ENCODE measurements at places on chromosomes 1 and 21.
A peak's percentile ranks its signal among the peaks of the same experiment; 100 is the strongest.

GRCh38 chr1:203557390-203557789, 63.4 kb downstream of the OPTC start:
- peak; percentile 61 for DNase-seq

GRCh38 chr1:235941876-235942624, 75.3 kb upstream of the LYST start:
- DNase-seq = no peak

GRCh38 chr1:19411612-19412011, 73.7 kb downstream of the CAPZB start:
- no peak for DNase-seq

- no peak for DNase-seq
Observed at GRCh38 chr1:196678510-196678884, 26.7 kb downstream of the CFH start.

DNA sequence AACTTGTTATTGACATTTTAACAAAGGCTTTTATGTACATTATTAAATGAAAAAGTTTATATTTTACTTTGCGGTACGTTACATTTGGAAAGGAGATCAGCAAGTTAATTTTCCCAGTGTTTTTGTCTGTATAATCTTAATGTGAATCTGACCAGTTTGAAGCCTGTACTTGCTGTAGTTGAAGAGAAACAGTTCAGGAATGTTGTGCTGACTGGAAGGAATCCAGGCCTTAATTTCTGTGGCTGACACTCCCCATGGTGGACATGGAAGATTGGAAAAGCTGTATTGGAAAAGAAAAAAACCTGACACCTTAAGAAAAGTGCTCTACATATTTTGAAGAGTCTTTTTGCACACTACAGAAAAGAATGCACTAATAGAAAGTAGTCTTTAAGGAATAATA, 15.5 kb downstream of the LEPR start:
- DNase-seq = no peak

GRCh38 chr1:244339073-244339692, 112.5 kb downstream of the ADSS2 start:
- no peak for DNase-seq

DNA sequence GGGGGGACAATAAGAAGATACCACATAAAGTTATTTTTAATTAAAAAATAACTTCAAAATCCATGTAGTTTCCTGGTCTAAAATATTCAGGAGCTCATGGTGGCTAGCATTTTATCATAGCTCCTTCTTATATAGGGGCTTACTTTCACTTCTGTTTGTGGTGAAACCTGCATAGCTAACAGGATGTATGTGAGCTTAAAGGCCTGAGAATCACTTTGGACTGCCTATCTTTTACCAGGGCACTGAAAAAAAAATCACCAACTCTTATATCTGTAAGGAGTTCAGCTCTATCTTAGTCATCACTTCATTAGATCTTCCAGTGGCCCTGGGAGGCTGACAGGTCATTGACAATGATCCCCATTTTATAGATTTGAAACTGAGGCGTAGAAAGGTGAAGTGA, 21.3 kb downstream of the UROD start:
- no peak for DNase-seq

- no peak for DNase-seq
Observed at GRCh38 chr1:87278825-87279535, 49.7 kb upstream of the LMO4 start.

DNA sequence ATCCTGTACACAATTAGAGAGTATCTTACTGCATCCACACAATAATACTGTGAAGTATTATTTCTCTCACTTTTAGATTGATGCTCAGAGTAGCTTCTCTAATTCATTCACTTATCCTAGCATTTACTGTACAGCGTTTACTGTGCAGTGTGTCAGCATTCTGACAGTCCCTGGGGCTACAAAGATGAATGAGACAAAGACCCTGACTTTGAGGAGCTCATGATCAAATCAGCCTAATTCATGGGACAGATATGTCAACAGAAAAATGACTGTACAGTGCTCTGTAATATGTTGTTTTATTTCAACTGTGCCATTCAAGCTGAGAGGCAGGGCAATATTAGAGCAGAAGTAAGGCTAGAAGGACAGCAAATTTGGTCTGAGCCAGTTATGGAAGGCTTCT, 152.5 kb downstream of the ZNF648 start:
- no peak for DNase-seq

DNA sequence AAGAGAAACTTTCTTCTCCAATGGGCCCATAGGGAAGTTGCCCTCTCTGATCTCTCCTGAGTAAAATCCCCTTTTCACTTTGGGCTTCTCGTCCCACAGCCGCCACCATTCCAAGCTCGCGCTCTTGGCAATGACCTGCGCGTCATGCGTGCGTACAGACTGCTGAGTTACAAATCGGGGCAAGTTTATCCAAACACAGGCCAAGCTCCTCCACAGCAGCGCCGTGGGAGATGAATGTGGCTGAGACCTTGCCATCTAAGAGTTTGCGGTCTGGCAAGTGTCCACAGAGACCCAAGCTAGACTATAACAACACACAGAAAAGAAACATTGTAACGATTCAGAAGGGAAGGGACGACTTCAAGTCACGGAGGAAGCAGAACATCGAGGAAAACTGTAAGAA, 116.3 kb upstream of the SOD1 start:
- no peak for DNase-seq

GRCh38 chr21:25639551-25640201, 618 bp downstream of the JAM2 start:
- peak; percentile 44 for DNase-seq

DNA sequence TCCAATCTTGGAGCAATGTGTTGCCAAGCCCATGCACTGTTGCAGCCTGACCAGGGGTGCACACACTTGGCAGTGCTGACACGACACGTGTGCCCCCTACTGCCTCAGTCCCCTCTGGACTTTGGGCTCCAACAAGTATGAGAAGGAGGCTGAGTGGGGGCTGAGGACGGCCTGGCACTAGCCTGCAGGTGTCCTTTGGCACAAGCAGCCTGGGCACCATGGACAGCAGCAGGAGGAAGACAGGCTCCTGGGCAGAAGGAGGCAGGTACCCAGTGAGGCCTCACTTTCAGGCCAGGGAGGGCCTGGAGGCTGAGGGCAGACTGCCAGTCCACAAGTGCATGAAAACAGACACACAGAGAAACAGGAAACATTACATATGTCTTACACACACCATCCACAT, 1702.9 kb upstream of the B3GALT2 start:
- no peak for DNase-seq

- no peak for DNase-seq
Observed at GRCh38 chr1:179866616-179867015, 11.0 kb downstream of the TOR1AIP2 start.

DNA sequence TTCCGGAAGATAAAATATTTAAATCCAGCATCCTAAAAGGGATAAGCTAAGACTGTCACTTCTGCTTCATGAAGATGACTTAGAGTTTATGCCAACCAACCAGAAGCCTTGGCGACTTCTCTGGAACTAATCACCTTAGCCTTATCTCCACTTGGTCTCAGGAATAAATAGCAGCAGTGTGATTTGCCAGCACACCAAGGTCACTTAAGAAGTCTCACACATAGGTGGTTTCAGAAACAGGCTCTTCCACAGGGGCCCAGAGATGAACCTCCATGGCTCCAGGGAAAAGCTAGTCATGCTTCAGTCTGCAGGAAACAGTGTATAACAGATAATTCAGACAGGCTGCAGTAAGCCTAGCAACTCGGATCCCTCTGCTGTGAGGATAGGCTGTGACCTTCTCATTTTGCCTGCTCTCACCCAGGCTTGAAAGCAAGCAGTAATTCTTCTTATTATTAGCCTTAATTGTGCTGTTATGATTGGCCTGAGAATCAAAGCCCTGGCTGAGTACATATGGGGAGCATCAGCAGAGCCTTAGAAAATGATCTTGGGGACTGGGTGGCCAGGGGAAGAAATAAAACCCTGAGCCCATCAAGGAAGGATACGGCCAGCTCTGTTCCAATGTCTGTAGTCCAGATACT, 84.7 kb downstream of the WLS start:
- DNase-seq = no peak

GRCh38 chr1:172654535-172654934, 4.4 kb upstream of the FASLG start:
- no peak for DNase-seq

DNA sequence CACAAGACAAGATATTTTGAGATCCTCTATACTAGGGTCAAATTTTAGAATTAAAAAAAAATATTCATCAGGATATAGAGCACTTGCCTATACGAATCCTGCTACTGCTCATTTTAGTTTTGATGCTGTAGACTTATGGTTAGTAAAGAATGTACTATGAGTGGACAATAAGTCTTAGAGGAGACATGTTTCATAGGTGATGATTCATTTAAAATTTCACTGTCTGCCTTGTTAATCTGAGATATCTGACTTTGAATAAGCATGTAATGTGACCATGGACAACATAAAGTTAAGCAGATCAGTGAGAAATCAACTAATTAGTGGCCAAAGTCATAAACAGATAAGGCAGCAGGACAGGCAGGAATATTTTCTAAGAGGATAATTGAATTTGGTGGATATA, 106.8 kb upstream of the HP1BP3 start:
- DNase-seq = no peak

DNA sequence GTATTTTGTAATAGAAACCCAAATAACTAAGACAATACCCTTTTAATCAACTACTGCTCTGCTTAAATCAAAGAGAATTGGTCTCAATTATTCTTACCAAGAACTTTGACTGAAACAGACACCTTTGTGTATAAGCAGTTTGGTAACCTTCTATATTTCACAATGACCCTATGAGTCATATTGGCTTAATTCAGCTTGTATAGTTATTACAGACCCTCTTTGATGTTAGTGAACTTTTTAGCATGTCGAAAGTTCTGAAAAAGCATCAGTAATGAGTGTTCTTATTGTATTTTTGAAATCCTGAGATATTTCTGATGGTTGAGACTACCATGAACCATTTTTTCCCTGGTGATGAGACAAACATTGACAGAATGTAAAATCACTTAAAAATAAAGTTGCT, 43.3 kb upstream of the RABGAP1L start:
- DNase-seq = no peak

DNA sequence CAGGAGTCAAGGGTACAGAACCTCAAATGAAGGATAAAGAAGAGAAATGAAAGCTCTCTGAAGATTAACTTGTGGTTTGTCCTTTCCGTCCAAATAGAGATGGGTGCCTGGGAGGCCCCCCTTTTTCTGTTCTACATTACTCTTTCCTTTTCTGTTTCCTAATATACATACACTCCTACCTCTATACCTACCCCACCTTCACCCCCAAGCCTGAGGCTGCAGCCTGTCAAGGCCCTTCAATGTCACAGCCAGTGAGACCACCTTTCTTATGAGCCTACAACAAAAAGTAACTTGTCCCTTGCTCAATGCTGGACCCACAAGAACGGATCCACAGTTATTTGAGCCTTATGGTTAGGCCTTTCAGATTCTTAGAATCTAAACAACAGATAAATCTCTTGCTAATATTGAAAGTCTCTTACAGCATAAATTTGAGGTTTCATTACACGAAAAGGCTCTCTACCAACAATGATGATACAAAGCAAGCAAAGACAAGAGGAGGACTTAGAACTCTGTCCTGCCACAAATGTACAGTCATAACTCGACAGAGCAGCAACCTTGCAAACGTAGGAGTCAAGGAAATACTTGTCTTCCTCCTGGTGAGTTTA, 4.1 kb upstream of the TRAF3IP3 start:
- no peak for DNase-seq

DNA sequence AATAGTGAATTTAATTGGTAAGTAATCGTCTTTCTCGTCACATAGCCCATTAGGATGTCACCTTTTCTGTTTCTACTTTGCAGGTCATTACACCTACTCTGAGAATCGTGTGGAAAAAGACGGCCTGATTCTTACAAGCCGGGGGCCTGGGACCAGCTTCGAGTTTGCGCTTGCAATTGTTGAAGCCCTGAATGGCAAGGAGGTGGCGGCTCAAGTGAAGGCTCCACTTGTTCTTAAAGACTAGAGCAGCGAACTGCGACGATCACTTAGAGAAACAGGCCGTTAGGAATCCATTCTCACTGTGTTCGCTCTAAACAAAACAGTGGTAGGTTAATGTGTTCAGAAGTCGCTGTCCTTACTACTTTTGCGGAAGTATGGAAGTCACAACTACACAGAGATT, 23.3 kb downstream of the PARK7 start:
- no peak for DNase-seq

GRCh38 chr1:212625781-212626450, 17.4 kb downstream of the ATF3 start:
- DNase-seq = no peak

- DNase-seq = no peak
Observed at GRCh38 chr1:244241438-244241837, 190.4 kb downstream of the ZBTB18 start.

DNA sequence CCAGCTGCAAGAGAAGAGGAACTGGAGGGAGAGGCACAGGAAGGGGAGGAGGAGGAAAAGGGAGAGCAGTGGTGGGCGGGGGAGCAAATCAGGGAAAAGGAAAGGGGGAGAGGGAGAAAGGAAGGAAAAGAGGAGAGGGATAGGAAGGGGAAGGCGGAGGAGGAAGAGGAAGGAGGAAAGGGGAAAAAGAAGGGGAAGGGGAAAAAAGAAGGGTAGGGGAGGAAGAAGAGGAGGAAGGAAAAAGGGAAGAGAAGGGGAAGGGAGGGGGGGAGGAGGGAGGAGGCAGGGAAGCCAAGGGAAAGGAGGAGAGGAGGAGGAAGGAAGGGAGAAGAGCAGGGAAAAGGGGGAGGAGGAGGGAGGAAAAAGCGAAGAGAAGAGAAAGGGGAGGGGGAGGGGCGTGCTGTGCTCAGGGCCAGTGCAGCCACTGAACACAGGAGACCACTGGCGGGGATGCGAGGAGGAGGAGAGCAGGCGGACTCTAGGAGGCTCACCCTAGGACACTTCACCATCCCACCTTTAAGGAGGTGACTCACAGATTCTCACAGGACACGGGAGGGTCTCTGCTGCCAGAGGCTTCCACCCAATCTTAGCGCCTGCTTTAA, 33.1 kb downstream of the PGBD5 start:
- no peak for DNase-seq

DNA sequence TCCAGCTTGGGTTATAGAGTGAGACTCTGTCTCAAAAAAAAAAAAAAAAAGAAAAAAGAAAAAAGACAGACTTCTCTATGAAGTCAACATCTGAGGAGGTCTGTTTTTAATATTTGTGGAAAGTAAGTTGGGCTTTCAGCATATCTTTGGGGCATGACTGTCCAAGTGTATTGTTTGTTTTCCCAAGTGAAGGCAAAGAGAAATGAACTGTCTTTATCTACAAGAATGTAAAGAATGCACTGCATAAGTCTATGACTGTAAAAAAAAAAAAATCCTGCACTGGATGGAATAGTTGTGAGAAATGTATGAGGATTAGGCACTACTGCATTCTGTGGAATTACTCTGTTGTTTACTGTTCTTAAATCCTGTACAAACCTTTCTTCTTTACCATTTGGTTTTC, 45.6 kb upstream of the TMEM61 start:
- DNase-seq = no peak

- no peak for DNase-seq
Observed at GRCh38 chr1:48524892-48525467, 53.0 kb upstream of the SPATA6 start.

DNA sequence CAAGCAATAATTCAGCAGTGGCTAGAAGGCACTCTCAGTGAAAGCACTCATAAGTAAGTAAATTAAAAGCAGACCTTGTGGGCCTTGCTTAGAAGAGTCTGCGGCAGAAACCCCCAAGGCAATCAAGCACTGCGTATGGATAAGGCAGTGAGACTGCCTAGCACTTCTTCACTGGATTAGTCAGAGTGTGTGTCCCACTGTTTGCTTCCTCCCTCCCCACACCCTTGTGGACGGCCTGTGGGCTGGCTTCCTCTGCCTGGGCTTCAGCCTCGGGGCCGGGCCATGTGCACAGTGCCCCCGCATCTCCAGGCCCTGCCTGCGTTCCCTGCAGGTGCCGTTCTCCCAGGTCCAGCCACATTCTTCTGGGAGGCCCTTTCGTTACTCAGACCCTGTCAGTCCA, 23.8 kb downstream of the AGT start:
- DNase-seq = no peak

- DNase-seq = no peak
Observed at GRCh38 chr1:101820071-101820470, 176.7 kb downstream of the OLFM3 start.

Measured in posterior cingulate gyrus (tissue), 11 donors.